Activated T-helper 1 cell treated with anti-CD3 and anti-CD28 coated beads, Interleukin-2, amount 50 U/mL, for 16 hours (primary cell): ENCODE measurements at places on chromosomes 12 and 14.
A peak's percentile ranks its signal among the peaks of the same experiment; 100 is the strongest.

DNA sequence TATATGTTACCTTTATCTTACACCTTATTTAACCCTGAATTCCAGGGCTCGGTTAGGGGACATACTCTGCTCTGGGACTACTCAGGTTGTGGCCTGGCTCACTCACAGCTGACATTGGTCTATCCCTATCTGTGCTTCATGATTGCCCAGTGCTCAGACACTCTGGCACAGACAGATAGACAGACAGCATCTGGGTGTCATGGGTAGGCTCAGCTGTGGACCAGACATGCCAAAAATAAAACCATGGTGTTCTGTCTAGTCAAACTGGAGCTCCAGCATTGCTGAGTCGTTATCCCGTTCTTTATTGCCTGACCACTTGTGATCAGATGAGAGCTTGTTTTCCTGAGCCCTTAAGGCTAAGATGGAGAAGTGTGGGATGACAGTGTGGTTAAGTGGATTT lies 29.0 kb downstream of the FBXW8 start:
- no peak for DNase-seq

GRCh38 chr14:34220378-34220706 lies 241.7 kb downstream of the SPTSSA start:
- DNase-seq, result no peak

DNA sequence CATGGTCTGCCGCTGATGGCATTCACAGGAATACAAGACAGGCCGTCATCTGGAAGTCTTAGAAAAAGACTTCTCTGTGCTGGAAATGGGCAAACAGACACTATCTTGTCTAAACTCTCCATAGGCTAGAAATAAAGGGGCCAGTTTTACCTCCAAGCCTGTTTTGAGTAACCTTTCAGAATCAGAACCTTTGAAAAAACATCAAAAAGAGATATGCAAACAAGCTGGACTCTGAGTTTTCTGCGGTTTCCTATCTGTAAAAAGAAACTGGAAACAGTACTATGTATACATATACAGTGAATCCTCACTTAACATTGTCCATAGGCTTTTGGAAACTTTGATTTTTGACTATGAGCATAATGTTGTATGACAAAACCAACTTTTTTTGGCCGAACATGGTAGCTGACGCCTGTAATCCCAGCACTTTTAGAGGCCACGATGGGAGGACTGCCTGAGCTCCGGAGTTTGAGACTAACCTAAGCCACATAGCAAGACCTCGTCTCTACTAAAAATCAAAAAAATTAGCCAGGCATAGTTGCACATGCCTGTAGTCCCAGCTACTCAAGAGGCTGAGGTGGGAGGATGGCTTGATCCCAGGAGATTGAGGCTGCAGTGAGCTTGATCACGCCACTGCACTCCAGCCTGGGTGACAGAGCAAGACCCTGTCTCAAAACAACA lies 92.9 kb upstream of the MAX start:
- DNase-seq, result no peak

- no peak for DNase-seq
These were observed 177.5 kb upstream of the DIO3 start for GRCh38 chr14:101383737-101384338.

- DNase-seq, result no peak
These were observed 7.4 kb upstream of the HOXC11 start for GRCh38 chr12:53965281-53966084.

DNA sequence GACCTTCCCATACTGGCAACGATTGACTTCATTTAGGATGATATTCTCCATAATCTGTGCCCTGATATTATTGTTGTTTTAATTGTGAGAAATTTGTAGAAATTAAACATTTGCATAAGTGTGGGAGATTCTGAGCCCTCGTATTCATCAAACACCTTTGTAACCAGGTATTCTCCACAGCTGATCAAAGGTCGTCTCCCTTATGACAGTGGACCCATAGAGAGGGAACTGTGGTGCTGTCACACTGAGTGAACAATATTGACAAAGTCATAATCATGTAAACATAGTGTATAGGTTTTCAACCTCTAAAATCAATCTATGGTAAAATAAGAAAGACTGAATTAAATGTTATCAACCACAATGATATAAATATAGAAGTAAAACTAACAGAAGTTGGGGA lies 14.9 kb upstream of the PLEKHG3 start:
- DNase-seq, result no peak

DNA sequence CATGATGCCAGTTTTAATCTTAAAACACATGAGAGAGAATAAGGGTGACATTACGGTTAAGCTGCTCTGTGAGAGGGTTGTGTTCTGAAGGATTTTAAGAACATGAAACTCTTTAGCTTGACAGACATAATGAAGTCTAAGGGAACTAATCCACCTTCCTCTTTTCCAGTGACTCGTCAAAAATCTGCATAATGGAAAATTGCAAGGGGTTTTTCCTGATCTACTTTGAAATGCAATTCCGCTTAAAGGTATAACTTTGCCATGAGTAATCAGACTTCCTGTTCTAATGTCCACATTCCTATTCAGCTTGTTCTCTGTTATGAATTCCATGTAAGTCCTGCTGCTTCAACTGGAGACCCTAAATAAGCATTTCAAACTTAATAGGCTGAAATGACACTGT lies at the start of gene ZNF705A:
Gene ZNF705A (plus strand): TSS at position 171 of the 400 bp plus-strand sequence. CDS start 15,611 bp downstream, outside the sequence.
- DNase-seq, result no peak

GRCh38 chr12:16611146-16611545 lies 5.2 kb upstream of the LMO3 start:
- no peak for DNase-seq

DNA sequence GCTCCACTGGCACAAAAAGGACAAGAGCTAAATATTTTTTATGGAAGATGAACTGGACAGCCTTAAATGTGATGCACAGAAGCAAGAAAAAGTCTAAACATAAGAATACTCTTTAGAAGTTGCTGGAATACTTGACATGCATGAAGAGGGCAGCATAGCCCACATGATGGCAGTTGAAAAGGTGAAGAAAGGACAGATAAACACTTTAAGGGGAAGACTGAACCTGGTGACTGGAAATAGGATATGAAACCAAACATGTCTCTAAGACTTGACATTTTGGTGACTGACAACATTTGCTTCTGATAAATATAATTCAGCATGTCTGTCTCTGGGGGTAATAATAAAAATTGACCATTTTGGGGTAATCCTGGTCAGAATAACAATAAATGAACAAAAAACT lies 273.1 kb downstream of the CCDC91 start:
- DNase-seq, result no peak

GRCh38 chr12:71840231-71840847 lies 780 bp downstream of the TBC1D15 start:
- DNase-seq, result no peak

DNA sequence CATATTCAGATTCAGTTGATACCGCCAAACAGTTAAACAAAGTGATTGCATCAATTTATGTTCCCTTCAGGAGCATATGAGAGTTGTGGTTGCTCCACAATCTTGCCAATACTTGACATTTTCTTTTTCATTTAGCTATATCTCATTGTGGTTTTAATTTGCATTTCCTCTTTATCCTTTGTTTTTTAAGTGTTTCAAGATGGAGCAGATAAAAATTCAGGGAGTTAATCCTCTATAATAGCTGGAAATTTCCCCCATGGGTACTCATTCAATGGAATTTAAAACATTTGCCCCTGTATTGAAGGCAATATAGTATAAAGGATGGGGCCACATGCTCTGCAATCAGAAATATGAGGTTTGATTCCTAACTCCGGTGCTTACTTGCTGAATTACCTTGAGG lies 1.1 kb upstream of the EXD2 start:
- no peak for DNase-seq

DNA sequence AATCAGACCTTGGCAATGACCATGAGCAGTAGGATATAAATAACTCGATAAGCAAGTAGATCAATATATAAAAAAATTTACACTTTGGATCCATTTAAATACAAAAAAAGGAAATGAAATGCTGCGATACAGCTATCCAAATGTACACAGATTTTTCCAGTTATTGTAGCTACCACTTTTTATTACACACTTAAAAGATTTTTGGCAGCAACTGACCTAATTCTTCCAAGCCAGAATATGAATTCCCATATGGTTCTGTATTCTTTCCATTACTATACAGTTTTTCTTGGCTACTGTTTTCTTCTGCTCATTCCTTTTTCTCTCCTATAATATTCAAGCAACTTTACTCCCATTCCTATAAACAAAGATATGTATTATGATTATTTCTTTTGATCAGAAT lies 52.2 kb downstream of the TMTC1 start:
- DNase-seq, result no peak

DNA sequence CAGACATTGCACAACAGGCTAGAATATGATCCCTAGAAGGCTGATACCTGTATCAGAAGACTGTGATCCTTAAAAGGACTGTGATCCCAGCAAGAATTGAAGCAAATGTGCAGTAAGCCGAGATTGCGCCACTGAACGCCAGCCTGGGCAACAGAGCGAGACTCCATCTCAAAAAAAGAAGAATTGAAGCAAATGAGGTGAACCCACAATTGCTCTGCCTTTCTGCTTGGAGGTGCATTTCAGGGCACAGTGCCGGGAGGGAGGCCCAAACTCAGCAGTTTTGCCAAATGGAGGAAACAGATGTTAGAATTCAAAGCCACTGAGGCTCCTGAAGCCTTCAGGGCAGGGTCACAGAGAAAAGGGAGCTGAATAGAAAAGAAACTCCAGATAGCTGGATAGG lies 61.1 kb upstream of the COCH start:
- no peak for DNase-seq

DNA sequence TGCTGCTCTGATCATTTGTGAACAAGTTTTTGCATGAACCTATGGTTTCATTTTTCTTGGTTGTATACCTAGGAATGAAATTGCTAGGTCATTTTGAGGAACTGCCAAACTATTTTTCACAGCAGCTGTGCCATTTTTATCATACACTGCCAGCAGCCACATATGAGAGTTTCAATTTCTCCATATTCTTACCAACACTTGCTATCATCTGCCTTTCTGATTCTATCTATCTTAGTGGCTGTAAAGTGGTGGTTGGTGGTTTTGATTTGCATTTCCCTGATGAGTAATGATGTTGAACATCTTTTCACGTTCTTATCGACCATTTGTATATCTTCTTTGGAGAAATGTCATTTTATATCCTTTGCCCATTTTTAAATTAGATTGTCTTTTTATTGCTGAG lies 146.1 kb downstream of the C12orf75 start:
- no peak for DNase-seq

- DNase-seq, result peak; percentile 68
These were observed 29.2 kb upstream of the FOS start for GRCh38 chr14:75249251-75249957.

DNA sequence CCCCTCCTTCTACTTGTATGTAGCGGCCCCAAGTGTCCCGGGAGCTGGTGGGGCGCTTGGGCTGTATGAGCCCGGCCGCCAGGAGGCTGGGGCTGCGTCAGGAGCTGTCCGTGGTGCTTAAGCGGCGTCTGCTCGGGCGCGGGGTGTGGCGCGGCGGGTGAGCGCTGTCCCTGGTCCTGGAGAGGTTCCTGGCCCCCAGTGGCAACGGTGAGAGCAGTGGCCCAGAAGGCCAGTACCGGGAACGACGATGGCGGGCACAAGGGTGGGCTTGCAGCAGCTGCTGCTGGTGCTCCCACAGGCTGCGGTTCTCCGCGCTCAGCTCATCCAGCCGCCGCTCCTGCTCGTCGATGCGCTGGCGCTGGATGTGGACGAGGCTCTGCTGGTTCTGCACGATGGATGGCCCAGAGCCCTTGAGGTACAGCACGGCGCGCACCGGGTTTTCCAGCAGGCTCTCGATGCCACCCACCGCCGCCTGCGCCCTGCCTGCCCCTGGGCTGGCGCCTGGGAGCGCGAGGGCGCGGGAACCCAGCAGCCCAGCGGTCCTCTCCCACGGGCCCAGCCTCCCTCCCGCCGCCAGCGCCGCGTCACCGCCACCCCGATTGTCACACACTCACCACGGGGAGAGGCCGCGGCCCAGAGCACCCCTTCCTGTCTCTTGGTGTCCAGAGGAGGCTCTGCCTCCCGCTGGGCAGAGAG lies 41.9 kb upstream of the FKBP4 start:
- DNase-seq, result peak; percentile 57

- no peak for DNase-seq
These were observed 751.7 kb downstream of the NRXN3 start for GRCh38 chr14:78921856-78922255.

- DNase-seq, result no peak
These were observed 54.6 kb downstream of the TTC8 start for GRCh38 chr14:88879022-88879421.

- no peak for DNase-seq
These were observed 59.5 kb upstream of the IGF1 start for GRCh38 chr12:102539651-102540553.

- no peak for DNase-seq
These were observed 19.9 kb upstream of the ADAMTS20 start for GRCh38 chr12:43571885-43572284.

- no peak for DNase-seq
These were observed 500.4 kb downstream of the GALC start for GRCh38 chr14:87492561-87492960.

- DNase-seq, result no peak
These were observed 11.9 kb downstream of the GLTP start for GRCh38 chr12:109868182-109869051.

DNA sequence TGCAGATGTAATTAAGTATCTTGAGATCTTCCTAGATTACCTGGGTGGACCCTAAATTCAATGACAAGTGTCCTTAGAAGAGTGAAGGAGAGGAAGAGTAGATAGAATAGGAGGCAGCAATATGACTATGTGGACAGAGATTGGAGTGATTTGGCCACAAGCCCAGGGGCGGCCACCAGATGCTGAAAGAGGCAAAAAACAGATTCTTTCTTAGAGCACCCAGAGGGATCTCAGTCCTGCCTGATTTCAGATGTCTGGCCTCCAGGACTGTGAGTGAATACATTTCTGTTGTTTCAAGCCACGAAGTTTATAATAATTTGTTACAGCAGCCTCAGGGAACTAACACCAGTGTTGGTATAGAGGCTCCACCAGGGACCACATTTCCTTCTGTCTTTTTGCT lies 67.3 kb downstream of the DACT1 start:
- no peak for DNase-seq

GRCh38 chr12:70255311-70255710 lies 12.1 kb downstream of the CNOT2 start:
- no peak for DNase-seq

DNA sequence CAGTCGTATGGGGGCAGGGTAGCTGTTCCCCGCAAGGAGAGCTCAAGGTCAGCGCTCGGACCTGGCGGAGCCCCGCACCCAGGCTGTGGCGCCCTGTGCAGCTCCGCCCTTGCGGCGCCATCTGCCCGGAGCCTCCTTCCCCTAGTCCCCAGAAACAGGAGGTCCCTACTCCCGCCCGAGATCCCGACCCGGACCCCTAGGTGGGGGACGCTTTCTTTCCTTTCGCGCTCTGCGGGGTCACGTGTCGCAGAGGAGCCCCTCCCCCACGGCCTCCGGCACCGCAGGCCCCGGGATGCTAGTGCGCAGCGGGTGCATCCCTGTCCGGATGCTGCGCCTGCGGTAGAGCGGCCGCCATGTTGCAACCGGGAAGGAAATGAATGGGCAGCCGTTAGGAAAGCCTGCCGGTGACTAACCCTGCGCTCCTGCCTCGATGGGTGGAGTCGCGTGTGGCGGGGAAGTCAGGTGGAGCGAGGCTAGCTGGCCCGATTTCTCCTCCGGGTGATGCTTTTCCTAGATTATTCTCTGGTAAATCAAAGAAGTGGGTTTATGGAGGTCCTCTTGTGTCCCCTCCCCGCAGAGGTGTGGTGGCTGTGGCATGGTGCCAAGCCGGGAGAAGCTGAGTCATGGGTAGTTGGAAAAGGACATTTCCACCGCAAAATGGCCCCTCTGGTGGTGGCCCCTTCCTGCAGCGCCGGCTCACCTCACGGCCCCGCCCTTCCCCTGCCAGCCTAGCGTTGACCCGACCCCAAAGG lies 804 bp downstream of the GAPDH start:
- DNase-seq, result peak; percentile 48

GRCh38 chr12:16389594-16389993 lies 42.1 kb downstream of the MGST1 start:
- DNase-seq, result no peak

- no peak for DNase-seq
These were observed 42.1 kb upstream of the CHGA start for GRCh38 chr14:92880851-92881250.
